Smooth muscle cell of the coronary artery (primary cell): ENCODE measurements at places on chromosomes 3 and 15. TPM values are rescaled to one million over a fixed set of nuclear protein-coding genes. Genes with fewer than 3 reads are reported as not detected.

Gene TRPC1
- total RNA-seq, result 18.9 and 29.0 TPM in 2 replicates

Gene CKMT1A
- not detected in 2 replicates for total RNA-seq

Gene FETUB
- total RNA-seq, result not detected in 2 replicates

Gene ROPN1B
- total RNA-seq, result not detected in 2 replicates

Gene GPR15
- total RNA-seq, result not detected in 2 replicates

Gene MEX3B
- 2.6 and 54.9 TPM in 2 replicates for total RNA-seq

Gene SLC2A2
- total RNA-seq, result not detected in 2 replicates

Gene SLC12A1
- total RNA-seq, result not detected in 2 replicates

Gene CLDN18
- not detected in 2 replicates for total RNA-seq
